ENCODE measurements at places on chromosomes 1 and 21.
A peak's percentile ranks its signal among the peaks of the same experiment; 100 is the strongest.

DNA sequence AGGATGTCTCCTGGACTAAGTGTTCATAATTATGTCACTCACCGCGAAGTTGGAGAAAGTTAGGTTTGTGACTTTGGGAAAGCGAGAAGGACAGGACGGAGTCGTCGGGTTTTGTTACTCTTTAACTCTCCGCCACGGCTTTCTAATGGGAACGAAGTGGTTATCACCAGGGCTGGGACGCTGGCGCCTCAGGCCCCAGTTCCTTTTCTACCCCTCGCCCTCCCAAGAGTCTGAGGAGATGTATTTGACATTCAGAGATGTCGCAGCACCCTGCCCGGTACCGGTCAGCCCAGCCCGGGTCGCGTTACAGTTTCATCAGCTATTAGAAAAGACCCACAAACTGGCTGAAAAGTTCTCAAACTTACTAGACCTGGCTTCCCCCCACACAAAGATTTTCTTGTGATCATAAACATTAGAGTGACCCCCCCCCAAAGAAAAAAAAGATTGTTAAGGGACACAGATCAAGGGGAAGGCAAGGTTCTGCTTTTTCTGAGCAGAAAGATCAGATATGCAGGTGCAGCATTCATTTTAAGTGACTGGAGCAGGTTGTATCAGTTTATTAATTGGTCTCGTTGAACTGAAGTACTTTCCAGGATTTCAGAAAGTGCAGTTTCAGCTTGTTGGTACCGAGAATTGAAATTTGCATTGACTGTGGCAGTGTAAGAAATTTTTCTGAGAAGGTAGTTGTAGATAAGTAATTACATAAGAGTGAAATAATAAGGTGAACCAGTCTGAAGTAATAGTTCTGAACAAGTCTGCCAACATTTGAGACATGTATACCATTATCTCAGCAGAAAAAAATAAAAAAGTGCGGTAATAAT is 859 bp upstream of the ZBTB18 start:
- DNase-seq, result no peak

- DNase-seq, result no peak
Observed at GRCh38 chr21:41765420-41765821, 1.4 kb downstream of the RIPK4 start.

DNA sequence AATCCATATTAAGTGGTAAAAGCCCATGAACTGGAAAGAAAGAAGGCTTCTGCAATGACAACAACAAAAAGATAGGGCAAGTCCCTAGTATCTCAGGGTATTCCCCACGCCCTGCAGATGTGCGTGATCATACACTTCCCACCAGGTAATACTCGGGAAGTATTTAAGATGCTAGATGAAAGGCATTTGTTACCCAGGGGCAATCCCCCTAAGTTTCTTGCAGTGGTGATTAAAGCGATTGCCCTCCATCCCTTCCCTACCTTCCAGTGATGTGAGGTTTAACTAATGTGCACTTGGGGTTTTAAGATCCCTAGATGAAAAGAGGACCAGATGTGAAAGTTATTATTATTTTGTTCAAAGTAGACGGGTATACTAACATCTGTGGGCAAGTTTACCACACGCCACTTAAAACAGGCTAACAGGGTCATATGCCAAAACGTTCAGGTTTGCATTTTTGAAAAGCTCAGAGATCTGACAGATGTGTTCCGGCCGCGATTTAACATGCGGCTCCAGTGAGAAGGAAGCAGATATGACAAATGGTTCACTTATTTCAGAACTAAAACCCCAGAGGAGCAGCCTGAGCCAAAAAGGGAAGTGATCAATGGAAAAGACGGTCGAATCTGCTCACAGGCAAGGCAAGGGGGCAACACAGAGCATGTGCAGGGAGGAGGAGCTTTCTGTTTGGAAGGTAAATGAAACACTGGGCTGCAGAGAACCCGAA is 17.4 kb downstream of the TIAM1 start:
- no peak for DNase-seq

GRCh38 chr1:27632387-27633297 is 2.3 kb downstream of the FGR start:
- DNase-seq, result no peak

- no peak for DNase-seq
Observed at GRCh38 chr1:153507926-153508583, 27.7 kb downstream of the S100A6 start.

GRCh38 chr1:185355947-185356346 is 38.9 kb upstream of the IVNS1ABP start:
- DNase-seq, result no peak

- no peak for DNase-seq
Observed at GRCh38 chr21:39529026-39529425, 77.3 kb downstream of the SH3BGR start.

- DNase-seq, result no peak
Observed at GRCh38 chr1:211133393-211133835, 534 bp downstream of the KCNH1 start.

DNA sequence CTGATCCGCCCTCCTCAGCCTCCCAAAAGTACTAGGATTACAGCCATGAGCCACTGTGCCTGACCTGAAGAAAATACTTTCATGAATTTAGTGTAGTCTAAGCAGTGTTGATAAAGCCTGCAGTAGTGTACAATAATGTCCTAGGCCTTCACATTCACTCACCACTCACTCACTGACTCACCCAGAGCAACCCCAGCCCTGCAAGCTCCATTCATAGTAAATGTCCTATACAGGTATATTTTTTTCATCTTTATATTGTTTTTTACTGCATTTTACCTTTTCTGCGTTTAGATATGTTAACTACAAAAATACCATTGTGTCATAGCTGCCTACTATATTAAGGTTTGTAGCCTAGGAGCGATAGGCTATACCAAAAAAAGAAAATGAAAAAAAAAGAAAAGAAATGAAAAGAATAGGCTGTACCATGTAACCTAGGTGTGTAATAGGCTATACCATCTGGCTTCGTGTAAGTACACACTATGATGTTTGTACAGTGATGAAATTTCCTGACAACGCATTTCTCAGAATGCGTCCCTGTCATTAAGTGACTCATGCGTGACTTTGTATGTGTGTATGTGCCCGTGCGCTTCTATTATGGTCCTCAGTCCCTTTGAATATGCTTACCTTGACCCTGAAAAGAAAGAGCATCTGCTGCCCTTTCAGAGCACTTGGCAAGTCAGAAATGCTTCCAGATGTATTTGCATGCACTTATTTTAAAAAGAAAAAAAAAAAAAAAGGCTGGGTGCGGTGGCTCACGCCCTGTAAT is 9.2 kb upstream of the SLAMF8 start:
- DNase-seq, result no peak

GRCh38 chr1:228007801-228008341 is 1.1 kb downstream of the WNT3A start:
- no peak for DNase-seq

GRCh38 chr1:224759681-224760091 is 143.6 kb downstream of the CNIH3 start:
- DNase-seq, result no peak

GRCh38 chr21:28540514-28540913 is 452.2 kb downstream of the LTN1 start:
- DNase-seq, result peak; percentile 23

Measured in AG04449 (cell line).